ENCODE measurements at places on chromosomes 7 and 10.

GRCh38 chr10:117461766-117462423, 80.7 kb upstream of the EMX2 start:
- DNase-seq: peak; percentile 46

DNA sequence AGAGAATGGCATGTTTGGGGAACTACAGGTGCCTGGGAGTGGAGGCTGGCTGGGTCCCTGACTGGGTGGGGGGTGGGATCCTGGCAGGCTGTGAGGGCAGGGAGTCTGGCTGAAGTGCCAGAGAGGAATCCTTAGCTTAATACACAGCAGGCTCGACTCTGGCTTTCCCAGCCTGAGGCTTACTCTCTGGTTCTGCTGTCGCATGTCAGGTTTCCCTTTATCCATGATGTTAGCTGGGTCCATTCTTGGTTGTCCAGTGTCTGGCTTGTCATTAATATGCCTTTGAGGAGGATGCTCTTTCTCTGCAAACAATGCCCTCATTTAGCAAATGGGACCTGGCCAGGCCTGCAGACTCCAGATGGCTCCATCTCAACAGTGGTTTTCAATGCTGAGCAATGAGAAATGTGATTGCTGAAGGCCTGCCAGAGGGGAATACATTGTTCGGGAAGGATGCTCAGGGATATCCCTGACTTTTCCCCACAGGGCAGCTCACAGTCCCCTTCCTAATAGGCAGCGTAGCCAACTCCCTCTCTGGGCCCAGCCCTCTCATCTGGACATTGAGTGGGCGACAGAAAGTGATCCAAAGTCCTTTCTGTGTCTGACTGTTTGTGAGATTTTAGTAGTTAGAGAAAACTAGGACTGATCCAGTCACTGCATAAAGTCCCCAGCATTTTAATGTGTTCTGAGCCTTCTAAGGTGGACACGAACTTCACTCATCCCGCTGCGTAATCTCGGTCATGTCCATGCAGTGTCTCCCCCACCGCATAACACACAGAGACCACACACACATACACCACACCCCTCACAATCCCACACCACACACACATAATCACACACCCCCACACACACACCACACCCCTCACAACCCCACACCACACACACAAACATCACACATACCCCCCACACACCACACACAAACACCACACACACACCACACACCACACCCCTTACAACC, 124.9 kb downstream of the ANLN start:
- DNase-seq: no peak

DNA sequence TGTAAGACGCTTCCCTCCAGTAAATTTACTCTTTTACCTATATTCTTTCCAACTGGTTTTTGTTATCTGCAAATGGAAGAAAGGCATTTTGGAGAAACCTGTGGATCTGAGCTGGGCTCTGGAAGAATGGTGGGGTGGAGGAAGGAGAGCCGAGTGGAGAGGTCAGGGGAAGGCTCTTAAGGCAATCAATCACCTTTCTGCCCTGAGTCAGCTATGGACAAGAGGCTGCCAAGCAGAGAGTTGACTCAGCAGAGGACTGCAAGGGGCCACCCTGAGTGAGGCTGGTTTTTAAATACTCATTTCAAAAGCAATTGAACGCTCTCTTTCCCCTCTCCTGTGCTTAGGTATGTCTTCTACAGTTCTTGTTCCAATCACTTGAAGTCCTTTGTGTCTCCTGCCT, 81.8 kb downstream of the SPAG6 start:
- no peak for DNase-seq

- DNase-seq: no peak
These were observed 4.8 kb upstream of the REPIN1 start for GRCh38 chr7:150363872-150364271.

DNA sequence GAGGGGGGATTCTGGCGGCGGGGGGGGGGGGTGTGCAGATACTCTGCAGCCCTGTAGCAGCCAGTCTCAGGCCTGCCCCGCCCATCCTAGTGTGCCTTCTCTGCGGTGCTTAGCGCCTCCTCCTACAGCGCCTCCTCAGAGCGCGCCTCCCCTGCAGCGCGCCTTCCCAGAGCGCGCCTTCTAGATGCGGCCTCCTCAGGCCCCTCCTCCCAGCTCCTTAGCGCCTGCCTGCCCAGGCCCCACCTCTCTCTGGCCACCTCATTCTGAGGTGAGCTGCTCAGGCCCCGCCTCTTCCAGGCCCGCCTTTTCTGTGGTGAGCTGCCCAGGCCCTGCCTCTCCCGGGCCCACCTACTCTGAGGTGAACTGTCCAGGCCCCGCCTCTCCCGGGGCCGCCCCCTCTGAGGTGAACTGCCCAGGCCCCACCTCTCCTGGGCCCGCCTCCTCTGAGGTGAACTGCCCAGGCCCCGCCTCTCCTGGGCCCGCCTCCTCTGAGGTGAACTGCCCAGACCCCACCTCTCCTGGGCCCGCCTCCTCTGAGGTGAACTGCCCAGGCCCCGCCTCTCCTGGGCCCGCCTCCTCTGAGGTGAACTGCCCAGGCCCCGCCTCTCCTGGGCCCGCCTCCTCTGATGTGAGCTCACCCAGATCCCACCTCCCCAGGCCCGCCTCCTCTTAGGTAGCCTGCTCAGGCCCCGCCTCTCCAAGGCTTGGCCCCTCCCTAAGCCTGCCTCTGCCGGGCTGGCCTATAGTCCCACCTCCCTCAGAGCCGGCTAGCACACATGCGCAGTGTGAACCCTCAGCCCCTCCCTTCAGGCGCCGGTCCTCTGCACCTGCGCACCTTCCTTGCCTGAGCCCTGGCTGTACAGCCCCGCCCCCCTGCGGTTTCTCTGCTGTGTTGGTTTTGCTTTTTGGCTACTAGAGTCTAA, 2.1 kb upstream of the SGCE start:
- peak; percentile 51 for DNase-seq

DNA sequence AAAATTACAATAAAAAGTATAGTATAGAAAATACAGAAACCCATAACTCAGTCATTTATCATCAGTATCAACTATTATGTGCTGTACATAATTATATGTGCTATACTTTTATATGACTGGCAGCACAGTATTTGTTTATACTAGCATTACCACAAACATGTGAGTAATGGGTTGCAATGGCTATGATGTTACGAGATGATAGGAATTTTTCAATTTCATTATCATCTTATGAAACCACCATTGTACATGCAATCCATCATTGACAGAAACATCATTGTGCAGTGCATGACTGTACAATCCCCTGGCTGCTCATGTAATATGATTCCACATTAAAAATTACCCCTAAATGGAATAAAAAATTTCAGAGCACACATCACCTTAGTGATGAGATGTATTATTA, 55.7 kb upstream of the TMEM229A start:
- DNase-seq: no peak

- no peak for DNase-seq
These were observed 42.0 kb downstream of the GPRIN2 start for GRCh38 chr10:46514431-46514861.

- no peak for DNase-seq
These were observed 967 bp downstream of the GAD2 start for GRCh38 chr10:26217396-26218086.

GRCh38 chr10:94397549-94398370, 4.6 kb upstream of the TBC1D12 start:
- no peak for DNase-seq

GRCh38 chr10:88374392-88375175, 208.5 kb downstream of the RNLS start:
- no peak for DNase-seq

DNA sequence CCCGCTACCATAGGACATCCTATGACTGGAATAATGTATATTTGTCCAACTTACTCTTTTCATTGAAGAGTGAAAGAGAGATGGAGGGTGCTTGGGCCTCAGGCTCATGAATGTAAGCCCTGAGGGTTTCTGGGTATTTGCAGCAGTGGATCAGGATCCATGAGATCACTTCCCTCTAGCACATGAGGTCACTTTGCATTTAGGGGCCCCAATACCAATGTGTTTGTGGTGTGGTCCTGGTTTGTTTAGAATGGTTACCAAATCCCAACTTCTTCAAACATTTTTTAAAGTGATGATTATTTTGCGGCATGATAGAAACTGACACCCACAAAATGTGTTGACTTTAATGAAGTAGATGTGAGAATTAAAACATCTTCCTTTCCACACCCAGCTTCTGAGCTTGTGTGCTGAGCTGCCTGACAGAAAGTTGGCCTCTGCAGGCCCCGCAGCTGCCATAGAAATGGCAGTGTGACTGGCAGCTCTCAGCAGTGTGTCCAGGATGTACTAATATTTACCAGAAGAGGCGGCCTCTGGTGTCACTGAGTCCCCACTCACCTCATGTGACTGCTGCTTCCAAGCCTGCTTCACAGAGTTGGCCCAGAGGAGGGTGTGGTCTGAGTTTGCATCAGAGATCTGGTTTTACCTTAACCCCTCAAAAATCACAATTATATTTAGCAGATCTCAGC, 447.6 kb upstream of the NPVF start:
- DNase-seq: no peak

- no peak for DNase-seq
These were observed 1212.9 kb downstream of the TYW1 start for GRCh38 chr7:68209486-68209885.

DNA sequence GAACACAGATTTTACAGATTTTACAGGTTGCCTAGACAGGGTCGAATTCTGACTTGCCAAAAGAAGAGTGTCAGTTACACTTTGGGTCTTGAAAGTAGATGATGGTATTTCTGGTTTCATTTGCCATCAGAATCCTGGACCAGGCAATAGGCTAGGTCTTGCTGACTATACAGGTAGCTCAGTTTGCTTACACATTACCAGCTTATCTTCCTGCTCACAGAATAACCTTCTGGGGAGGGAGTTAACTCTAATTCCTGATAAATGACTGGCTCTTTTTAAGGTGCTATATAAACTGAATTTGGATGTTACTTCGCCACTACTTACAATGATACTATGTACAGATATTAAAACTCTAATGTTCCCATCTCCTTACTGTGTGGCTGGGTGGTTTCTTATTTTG, 39.8 kb downstream of the GBF1 start:
- no peak for DNase-seq

- no peak for DNase-seq
These were observed 27.9 kb downstream of the LRRC20 start for GRCh38 chr10:70354556-70354955.

DNA sequence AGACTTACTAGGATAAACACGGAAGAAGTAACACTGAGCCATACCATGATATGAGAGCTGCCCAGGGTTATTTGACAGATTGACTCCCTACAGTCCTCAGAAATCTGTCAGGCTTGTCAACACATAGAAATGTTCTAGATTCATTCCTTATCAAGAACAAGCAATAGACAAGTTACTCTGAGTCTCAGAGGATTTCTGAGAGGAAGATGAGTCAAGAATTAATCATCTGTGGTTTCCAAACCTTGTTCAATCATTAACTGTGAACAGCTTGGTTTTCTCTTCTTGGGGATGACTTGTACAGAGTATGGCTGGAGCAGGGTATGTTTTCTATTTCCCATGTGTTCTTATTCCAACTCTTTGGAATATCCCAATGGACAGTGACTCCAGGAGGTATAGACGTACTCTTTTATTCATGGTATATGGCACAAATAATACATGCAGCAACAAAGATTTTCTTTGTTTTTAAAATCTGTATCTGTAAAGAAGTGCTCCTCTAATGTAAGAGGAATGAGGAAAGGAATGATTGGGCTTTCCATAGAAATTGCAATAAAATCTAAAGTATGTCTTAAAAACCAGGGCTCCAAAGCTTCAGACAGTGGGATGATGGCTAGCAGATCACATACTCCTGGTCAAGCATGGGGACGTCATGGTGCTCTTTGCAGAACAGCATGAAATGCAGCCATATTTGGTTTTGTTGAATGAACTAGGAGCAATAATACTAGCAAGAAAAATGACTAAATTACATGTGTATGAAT, 11.9 kb upstream of the SFR1 start:
- peak; percentile 22 for DNase-seq

DNA sequence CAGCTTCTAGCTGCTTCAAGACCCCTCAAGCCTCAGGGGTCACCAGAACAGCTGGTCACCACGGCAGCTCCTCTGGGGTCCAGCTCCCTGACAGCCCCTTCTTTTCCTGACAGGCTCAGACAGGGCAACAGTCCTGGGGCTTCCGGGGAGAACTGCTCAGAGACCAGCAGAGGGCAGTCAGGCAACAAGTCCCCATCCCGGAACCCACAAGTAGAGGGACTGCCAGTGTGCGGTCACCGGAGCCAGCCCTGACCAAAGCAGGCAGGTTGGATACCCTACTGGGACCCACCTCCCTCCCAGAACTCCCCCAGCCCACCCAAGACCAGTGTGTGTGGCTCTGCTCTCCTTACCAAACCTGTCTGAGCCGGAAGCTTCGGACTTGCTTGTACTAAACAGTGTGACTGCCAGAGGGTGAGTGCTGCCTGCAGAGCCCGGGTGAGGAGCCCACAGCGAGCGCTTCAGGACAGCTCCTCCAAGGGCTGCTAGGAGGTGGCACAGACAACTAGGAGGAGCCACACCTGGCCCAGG, 40.3 kb downstream of the YKT6 start:
- DNase-seq: peak; percentile 67

DNA sequence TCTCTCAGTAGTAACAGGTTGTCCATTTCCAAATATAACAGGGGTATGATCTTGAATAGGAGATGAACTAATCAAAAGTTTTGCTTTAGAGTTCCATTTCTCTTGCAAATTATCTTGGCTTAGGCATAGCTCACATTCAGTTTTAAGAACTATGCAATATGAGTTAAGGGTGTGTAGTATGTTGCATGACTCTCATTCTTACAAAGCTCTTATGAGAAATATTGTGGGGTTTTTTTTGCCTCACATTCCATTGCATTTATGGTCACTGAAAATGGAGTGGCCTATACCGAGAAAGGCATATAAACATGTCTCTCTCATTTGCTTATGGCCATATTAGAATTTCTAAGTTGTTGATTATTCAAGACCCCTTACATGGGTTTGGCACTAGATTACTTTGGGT, 48.5 kb upstream of the LAMB1 start:
- DNase-seq: no peak

- no peak for DNase-seq
These were observed 882.4 kb upstream of the AUTS2 start for GRCh38 chr7:68715907-68716306.

GRCh38 chr7:45688382-45688781, 114.2 kb downstream of the ADCY1 start:
- no peak for DNase-seq

DNA sequence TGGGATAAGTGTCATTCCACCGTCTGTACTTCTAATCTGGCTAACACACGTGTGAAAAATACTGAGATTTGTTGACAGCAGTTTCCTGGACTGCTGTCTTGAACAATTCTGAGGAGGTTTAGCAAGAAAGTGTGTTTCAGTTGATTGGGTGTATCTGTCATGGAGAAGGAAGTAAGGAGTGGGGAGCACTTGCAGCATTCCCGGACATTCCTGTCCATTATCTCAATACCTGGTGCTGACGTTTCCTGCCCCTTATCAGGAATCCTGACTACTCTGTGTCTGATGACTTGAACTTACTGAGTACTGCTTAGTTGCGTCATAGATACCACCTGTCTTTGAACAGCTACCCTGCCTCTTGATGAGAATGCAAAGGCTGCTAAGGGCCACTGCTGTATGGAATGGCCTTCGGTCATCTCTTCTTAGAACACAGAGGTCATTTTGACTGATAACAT, 72.0 kb upstream of the VKORC1L1 start:
- DNase-seq: no peak

GRCh38 chr7:48154792-48155413, 16.4 kb upstream of the ABCA13 start:
- peak; percentile 44 for DNase-seq

- DNase-seq: no peak
These were observed 38.6 kb downstream of the MAGI2 start for GRCh38 chr7:79414910-79415309.
